ENCODE measurements at places on chromosomes 4 and X.

DNA sequence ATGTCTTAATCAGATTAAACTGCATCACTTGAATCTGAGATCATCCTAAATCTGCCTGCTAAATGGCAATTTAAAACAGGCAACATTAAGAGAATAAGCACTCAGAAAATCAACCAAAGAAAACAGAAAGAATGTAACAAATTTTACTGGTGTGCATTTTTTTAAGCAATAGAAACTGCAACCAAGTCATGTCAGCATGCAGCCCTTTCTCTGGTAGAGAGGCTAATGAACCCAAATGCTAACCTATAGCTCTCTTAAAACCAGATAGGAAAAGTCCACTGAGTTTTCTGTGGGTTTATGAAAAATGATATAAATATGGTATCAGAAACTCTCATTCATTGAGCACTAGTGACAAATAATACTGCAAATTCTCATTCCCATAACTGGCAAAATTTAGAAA lies 35.6 kb downstream of the COL25A1 start:
- DNase-seq: no peak

GRCh38 chr4:113467581-113467980 lies 294.0 kb downstream of the CAMK2D start:
- no peak for DNase-seq

- DNase-seq: peak; percentile 9
Measured at GRCh38 chr4:120557372-120557771, 365.2 kb downstream of the PRDM5 start.

DNA sequence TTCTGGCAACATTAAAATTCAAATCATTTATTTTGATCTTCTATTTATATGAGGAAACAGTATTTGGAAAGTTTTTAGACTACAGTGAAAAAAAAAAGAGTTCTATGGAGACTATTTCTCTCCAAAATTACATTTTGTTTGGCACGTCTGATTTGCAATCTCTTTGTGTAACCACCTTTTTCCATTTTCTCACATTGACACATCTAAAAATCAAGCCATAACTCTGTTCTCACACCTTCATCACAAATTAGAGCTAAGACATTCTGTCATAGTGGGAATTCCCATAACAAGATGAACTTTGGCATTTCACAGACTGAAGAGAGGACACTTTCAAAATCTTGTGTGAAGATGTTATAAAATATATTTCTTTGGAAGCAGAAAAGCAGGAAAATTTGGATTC lies 468.9 kb downstream of the GRIA2 start:
- no peak for DNase-seq

DNA sequence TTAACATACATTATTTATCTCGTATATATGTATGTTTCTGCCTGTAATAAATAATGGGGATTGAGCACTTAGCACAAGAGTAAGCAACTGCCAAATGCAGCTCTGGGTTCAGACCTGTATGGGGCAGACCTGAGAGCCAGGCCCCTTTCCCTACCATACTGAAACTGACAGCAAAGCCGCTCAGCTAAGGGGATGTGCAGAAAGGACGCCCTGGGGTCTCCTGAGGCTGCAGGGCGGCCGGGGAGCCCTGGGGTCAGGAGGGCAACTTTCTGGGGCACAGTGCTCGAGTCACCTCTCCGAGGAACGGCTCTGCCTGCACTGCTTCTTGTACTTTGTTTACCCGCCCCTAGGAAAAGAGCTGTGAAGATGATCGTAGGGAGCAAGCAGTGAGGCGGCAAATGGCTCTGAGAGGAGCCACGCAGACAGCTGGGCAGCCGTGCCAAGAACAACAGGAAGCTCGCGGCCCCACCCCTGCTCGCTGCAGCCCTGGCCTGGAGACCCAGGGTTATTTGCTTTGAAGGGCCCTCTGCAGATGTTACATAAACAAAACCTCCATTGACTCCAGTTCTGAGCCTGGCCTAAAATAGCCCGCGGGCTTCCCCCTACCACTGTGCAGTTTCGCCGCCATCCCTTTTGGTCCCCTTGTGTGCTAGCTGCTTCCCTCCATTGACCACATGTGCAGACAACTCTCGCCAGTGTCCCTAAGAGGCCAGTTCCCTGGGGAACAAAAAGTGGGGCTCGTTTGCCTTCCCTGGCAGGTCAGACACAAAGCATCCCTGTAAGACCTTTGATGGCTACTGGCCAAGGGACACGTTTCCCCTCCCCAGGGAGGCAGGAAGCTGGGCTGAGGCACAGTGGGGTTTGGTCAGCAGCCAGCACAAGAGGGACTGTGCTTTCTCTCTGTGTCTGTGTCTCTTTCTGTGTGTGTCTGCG lies 111.3 kb upstream of the LNX1 start:
- DNase-seq: no peak

DNA sequence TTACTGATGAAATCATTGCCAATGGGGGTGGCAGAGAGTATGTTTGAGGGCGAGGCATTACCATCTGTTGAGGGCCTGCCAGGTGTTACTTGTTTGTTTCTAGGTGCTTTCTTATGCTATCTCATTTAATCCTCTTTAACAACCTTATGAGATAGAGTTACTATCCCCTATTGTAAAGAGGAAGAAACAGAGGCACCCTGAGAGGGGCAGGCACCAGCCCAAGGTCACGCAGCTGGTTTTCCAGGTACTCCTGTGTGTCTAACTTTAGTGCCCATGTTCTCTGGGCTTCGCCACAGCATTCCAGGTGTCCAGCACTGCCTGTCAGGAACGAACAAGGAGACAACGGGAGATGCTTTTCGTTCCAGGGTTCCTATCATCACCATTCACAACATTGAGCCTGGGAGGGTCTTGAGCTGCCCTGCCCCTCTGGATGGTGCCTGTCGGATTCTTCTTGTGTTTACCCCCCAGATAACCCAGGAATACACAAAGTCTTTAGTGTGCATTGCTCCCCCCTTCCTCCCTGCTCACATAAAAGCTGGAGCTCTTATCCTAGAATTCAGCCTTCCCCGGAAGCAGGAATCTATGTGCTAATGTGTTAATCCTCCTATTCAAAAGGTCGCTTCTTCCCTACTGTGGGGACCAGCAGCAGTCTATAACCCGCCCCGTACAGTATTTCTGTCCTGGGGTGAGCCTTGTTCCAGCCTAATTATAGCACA lies 24.9 kb upstream of the GPC4 start:
- DNase-seq: no peak

DNA sequence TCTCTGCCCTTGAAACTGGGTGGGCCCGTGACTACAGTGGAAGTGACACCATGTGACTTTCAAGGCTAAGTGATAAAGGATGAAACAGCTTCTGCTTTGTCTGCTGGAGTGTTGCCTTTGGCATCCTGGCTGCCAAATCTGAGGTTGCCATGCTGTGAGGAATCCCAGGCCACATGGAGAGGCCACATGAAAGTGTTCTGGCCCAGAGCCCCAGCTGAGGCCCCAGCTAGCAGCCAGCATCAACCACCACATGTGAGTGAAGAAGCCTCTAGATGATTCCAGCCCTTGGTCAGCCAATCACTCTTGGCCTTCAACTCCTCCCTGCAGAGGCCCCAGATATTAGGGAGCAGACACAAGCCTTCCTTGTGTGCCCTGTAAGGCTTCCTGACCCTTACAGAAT lies 94.4 kb upstream of the BCOR start:
- no peak for DNase-seq

- DNase-seq: no peak
Measured at GRCh38 chr4:96162636-96163035, 322.7 kb downstream of the PDHA2 start.

DNA sequence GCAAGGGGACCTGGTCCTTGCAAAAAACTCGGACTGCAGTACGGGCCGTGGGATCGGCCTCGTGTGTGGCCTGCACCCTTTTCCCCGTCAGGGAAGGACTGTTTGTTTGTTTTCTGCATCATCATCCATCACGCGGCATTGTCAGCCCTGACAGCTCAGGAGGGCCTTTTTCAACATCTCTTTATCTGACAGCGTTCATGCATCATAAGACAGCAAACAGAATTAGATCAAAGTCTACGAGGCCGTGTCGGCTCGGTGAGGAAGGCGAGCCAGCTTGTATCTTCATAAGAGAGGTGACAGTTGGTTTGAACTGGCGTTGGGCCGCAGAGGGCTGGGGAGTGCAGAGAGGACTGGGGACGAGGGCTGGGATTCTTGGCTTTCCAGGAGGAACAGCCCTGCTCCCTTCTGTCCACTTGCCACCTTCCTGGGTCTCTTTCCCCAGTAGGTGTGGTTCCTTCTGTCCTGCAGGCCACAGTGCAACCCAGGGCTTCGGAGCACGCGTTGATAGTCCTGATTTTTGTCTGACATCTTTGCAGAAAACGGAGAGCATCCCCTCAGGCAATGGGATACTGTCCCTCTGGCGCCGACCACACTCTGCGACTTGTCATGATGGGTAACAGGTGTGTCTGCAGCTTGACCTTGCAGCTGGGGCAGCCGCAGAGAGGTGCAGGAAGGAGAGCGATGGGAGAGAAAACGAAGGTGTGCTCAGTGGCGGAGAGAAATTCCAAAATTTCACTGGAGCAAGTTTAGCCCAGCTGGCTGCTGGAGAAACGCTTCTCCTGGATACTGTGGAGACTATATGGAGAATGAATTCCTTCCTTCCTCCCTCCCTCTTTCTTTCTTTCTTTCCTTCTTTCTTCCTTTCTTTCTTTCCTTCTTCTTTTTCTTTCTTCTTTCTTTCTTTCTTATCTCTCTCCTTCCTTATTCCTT lies 104.0 kb upstream of the SHOX start:
- DNase-seq: no peak

DNA sequence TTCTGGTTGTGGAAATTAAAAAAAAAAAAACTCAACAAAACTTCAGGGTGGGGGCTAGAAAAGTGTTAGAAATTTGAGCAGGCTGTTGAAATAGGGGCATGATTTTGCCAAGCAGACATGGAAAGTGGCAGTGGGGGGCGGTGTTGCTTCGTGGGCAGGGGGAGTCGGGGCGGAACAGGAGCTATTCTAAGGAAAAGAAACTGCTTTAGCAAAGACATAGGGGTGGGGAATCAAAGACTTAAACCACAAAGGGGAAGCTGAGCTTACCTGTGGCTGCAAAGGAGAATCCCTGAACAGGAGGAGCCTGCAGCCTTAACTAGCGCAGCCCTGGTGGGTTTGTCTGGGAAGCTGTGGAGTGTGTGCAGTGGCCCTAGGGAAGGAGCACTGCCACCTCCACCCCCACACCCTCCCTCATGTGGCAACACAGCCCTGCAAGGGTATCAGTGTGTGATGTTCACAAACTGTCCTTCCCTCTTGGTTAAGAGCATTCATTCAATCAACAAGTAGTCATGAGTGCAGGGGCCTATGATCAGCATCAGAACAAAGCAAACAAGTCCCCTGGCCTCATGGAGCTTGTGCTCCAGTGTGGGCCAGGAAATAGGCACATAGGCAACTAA lies 20.5 kb downstream of the SEL1L3 start:
- no peak for DNase-seq

GRCh38 chr4:133618963-133619362 lies 469.9 kb downstream of the PCDH10 start:
- DNase-seq: no peak

GRCh38 chrX:71510161-71510560 lies 22.7 kb upstream of the OGT start:
- DNase-seq: no peak

GRCh38 chr4:1626151-1626550 lies 58.0 kb downstream of the FAM53A start:
- DNase-seq: no peak

- DNase-seq: no peak
Measured at GRCh38 chr4:41476310-41476885, 61.6 kb upstream of the LIMCH1 start.

GRCh38 chrX:53089224-53089842 lies 4.6 kb upstream of the KANTR start:
- no peak for DNase-seq

- no peak for DNase-seq
Measured at GRCh38 chr4:57443787-57444186, 333.6 kb upstream of the IGFBP7 start.

- DNase-seq: no peak
Measured at GRCh38 chrX:7204619-7205018, 56.7 kb upstream of the PUDP start.

DNA sequence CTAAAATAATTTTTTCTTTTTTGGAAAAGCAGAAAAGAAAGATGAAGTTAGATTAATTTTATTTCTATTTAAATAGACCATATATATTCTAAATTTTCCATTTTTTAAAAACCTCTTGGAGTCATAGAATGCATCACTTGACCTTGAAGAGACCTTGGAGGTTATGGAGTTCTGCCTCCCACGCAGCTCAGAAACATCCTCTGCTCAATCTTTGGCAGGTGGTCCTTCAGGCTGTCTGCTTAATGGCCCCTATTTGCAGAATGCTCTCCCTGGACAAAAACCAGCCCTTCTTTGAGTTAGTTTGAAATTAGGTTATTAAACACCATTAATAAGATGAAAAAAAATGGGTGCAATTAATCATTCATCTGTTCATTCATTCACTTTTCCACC lies 194.1 kb upstream of the TLL1 start:
- no peak for DNase-seq

GRCh38 chr4:157576671-157577217 lies 356.2 kb downstream of the GRIA2 start:
- no peak for DNase-seq
